Left lobe of liver (tissue), 2 donors: ENCODE measurements at places on chromosomes 4 and X. TPM values are rescaled to one million over a fixed set of nuclear protein-coding genes. Genes with fewer than 3 reads are reported as not detected.

Gene TBX22
- not detected for total RNA-seq

GRCh38 chr4:108191269-108191914 lies 22.7 kb upstream of the LEF1 start:
- DNase-seq = no peak

DNA sequence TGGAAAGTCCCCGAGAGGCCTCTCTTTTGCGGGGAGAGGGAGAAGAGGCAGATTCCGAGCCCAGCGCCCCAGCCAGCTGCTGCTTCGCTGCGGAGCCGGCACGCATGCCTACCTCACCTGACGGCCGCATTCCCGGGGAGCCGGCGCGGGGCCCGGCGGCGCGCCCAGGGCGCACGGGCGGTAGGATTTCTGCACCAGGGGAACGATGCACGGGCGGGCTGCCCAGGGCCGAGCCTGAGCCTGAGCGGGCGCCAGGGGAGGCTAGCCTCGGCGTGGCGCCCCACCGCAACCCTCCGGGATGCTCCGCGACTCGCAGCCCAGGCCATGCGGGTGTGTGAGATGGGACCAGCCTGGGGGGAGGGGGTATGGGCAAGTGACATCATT lies 81.3 kb upstream of the SCML1 start:
- DNase-seq = no peak

Gene USP11
- 10.2 TPM for total RNA-seq

DNA sequence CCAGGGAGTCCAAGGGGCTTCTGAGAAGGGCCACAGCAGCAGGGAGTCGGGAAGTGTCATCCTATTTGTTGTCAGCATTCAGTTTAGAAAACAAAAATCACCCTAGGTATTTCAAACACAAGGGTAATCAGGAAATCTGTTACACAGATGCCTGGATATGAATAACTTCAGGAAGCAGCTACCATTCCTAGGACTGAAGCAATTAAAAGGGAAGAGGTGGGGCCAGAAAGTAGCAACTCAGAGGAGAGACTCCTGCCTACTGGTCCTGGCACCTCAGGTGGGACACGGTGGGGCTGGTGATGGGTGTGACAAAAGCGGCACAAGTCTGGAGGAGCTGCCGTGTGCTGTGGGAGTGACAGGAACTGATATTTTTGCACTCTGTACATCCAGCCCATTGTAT lies 107.9 kb downstream of the PDGFRA start:
- no peak for DNase-seq

DNA sequence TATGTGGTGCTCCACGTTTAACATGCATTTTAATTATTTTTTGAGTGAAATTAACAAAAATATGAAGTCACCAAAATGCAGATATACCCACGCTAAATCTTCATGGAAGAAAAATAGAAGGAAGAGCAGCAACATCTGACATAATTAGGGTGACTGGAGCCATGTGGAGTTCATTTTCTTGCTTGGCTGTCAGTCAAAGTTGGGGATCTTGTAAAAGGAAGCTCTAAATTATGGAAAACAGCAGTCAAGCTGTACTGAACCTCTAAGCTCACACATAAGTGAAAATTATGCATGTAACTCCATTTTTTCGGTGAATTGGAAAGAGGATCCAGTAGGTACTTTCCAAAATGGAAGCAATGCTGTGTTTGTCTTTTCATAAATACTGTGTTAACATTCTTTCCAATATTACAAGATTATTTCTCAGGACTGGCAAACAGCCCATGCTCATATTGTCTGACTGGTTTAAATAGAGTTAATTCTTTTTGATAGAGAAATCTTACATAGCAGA lies 9.7 kb upstream of the PDGFC start:
- DNase-seq = no peak
